ENCODE measurements at places on chromosomes 6 and 20.

DNA sequence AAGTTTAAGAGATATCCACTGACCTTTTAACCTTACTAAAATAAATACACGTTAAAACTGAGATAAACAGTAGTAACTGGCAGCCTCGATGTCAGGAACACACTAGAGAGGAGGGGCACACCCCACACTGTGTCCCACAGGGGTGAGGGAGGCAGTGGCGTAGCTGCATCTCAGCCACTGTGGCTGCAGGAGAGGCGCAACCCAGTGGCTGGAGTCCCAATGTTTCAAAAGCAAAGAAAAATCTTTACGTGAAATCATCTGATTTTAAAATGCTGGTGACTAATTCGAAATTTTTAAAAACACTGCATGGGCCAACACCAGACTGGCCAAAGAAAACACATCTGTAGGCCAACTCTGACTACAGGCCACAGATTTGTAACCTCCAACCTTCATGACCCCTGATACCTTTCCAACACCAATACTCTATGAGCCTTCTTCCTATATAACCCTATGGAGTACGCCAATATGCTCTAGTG, 54.7 kb downstream of the TRAM2 start:
- DNase-seq = no peak

DNA sequence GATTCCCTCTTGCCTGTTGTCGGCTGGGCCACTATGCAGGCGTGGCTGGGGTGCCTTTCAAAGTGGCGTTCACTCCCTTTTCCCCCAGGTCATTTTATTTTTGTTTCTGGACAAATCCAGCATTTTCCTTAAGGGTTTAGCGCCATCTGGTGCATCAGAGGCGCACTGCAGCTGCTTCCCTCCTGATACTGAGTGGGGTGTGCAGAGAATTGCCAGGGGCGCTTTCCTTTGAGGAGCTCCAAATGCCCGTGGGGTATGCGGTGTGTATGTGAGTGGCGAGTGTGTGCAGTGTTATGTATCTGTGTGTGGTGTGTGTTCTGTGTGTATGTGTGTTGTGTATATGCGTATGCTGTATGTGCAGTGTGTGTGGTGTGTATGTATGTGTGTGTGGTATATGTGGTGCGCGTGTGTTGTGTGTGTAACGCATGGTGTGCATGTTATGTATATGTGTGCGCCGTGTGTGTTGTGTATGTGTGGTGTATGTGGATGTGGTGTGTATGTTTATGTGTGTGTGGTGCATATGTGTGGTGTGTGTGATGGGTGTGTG, 100.1 kb upstream of the AGPAT4 start:
- DNase-seq = peak; percentile 89

DNA sequence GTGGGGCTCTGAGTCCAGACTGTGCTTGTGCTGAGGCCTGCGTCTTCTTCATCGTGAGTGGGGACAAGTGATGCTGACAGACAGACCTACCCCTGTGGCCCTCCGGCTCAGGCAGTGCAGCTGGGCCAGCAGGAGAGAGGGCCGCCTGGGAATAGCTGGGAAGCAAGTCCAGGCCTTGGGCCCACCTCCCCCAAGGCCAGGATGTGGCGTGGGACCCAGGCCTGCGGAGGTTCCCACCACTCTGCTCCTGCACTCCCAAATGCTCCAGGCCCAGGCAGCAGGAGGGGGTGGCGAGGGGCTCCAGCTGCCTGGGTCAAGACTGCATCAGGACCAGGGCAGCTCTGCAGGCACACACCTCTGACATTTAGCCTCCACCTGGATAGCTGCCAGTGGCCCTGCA, 38.3 kb downstream of the DAAM2 start:
- no peak for DNase-seq

GRCh38 chr20:23298155-23298554, 52.4 kb upstream of the NXT1 start:
- no peak for DNase-seq

GRCh38 chr20:20143646-20144045, 91.3 kb downstream of the CFAP61 start:
- DNase-seq = no peak

GRCh38 chr6:35036828-35037663, 104.1 kb downstream of the TCP11 start:
- DNase-seq = peak; percentile 70

DNA sequence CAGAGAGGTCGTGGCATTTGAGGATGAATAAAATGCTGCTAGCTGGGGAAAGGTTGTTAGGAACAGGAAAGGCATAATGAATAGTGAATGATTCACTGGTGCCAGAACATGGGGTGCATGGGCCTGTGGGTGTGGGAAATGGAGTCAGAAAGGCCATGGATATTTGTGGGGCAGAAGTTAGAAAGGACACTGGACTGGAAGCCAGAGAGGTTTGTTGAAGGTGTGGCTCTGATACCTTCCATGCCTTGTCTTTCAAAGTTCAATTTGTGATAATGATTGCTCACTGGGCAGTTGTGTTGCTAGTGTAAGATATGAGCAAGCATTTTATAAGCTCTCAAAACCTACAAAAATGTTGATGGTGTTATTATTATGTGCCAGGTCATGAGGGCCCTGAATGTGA, 32.7 kb downstream of the LRRC1 start:
- no peak for DNase-seq

GRCh38 chr20:41009946-41010345, 18.7 kb upstream of the TOP1 start:
- no peak for DNase-seq

Measured in GM23338 (cell line).